Activated T-cell treated with anti-CD3 and anti-CD28 coated beads for 48 hours (primary cell): ENCODE measurements at places on chromosomes 4 and X.

GRCh38 chr4:17512973-17513665, 1.2 kb upstream of the QDPR start:
- DNase-seq = no peak

DNA sequence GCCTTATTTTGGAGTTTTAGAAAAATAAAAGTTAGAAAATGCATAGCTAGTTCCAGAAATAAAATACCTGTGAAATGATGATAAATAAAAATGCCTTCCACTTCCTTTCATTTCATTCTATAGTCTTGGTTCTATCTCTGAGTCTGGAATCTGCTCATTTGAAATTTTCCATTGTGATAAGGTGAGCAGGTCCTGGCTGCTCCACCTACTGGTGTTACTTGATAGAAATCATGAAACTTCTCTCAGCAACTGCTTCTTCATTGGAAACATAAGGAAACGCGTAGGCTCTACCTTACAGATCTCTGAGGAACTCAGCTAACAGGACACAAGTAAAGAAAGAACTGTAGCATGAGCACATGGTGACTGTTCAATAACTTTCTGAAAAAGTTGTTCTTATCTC, 141.8 kb downstream of the DCHS2 start:
- DNase-seq = no peak

- no peak for DNase-seq
Measured at GRCh38 chr4:66769441-66769840, 775.9 kb downstream of the CENPC start.

- DNase-seq = no peak
Measured at GRCh38 chrX:31649201-31649600, 577.4 kb upstream of the FTHL17 start.

DNA sequence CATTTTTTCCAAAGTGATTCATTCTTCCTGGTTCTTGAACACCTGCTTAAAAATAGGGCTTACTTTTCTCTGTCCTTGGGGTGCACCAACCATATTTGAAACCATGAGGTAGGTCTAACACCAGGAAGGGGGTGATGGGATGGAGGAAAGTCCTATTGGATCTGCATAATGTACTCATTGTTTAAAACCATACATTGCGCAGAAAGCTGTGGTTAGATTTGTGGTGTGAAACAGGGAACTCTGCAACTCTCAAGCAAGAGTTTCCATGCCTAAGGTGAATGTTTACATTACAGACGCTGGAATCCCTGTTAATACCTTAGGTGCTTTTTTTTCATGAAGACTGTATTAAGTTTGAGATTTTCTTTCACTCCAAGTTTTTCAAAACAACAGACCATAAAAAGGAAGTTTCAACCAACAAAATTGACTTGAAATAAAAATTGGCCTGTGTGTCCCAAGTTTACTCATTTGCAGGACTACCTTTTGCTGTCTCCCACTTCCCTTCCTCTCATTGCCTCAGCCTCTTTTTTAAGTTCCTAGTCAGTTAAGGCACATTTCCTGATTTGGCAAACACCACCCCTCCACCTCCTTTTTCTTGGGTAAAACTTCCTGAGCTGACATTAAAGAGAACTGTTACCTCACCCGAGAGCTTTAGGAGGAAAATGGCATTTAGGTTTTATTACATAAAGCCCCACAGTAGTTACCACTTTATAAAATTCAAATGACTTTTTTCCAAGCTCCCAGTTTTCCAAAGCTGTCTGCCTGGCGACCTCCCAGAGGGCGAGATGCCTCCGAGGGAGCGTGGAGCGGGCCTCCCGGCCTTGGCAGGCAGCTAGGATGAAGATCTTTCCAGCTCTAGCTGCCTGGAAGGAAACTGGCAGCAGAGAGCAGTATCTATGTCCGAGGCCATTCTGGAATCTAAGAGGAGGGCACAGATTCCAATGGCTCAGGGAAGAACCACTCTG, 47.9 kb upstream of the RBPJ start:
- no peak for DNase-seq

DNA sequence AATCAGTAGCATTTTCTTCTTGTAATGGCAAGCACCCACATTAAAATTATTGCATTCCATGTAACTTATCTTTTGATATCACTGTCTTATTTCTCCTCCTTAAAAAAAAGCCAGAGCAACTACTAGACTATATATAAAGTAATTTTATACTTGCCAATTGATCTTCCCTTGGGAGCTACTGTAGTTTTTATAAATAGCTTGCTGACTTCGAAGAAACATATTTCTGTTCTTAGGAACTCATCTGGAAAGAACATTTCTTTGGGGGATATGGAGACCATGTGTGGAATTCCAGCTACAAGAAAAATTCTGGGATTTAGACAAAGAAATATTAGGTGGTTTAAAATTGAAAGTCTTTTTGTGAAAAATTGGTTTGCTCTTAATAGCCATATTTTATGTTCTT, 94.9 kb downstream of the BMPR1B start:
- DNase-seq = no peak

GRCh38 chr4:127856196-127856812, 24.4 kb upstream of the PLK4 start:
- no peak for DNase-seq

- no peak for DNase-seq
Measured at GRCh38 chr4:113773756-113774155, 12.2 kb upstream of the CAMK2D start.

- no peak for DNase-seq
Measured at GRCh38 chrX:6374556-6374955, 145.9 kb upstream of the NLGN4X start.

DNA sequence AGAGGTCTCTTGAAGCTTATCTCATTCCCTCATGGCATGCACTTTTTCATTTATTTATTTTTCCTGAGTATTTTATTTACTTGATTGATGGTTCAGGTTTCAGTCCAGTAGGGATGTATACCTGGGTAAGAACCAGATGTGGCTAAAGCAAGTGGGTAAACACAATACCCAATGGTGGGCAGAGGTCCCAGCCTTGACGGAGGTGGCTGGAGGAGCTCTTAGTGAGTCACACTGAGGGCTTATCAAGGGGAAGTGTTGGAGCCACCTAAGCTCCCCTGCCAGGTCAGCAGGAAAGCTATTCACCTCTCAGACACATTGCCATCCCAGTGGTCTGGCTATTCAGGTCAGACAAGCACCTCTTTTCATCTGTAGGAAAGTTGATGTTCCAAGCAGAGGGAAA, 236.2 kb upstream of the MAGEB16 start:
- no peak for DNase-seq

GRCh38 chrX:17373337-17373736, 1.7 kb upstream of the NHS start:
- DNase-seq = no peak

GRCh38 chr4:166045457-166045856, 172.4 kb downstream of the TLL1 start:
- DNase-seq = no peak

DNA sequence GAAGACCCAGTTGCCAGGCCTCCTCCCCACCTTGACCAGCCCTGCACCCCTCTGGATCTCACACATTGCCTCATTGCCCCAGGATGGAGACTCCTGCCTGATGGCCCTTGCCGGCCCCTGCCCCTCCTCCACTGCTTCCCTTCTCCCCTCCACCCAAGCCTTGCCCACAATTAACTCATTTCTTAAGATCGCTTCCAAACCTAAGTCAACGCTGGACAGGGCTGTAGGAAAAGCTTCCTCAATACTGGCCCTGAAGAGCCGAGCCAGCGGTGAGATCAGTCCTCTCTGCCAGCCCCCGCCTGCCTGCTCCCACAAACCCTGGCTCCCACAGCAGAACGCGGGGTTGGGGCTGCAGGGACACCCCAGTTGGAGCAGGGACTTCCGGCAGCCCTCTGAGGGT, 7.5 kb upstream of the HAUS7 start:
- no peak for DNase-seq

DNA sequence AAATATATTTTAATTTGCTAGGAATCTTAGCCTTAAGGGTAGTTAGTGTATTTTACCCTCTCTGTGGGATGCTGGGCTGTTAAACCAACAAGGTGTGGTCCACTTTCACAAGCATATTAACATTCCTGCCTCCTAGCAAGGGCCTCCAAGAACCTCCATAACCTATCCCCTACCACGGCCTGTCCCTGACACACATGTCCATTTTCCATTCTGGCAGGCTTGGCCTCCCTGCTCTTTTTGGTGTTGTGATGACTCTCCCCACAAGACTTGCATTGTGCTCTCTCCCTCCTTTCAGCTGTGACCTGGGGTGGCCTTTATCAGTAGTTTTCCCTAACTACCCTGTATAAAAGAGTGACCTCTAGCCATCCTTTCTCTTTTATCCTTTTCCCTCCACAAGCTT, 120.2 kb downstream of the KLHL8 start:
- DNase-seq = no peak
